Posterior cingulate gyrus (tissue), 11 donors: ENCODE measurements at places on chromosomes 6 and 20.

GRCh38 chr6:166737261-166737660, 110.2 kb upstream of the RPS6KA2 start:
- DNase-seq, result no peak

DNA sequence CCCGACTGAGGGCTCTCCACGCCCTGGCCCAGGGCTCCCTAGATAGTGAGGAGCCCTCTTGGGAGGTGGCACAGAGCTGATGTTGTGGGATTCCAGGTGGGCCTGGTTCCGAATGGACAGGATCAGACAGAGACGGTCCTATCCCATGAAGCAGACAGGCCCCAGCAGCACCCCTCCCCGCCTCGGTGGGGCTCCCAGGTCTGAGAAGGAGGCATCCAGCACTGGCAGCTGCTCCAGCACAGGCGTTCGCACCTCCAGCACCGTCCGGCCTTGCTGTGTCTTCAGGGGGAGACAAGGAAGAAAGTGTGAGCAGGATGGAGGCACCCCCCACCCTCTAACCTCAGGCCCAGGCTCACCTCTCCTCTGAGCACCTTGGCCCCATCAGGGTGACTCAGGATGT, 28.7 kb downstream of the COL11A2 start:
- no peak for DNase-seq

DNA sequence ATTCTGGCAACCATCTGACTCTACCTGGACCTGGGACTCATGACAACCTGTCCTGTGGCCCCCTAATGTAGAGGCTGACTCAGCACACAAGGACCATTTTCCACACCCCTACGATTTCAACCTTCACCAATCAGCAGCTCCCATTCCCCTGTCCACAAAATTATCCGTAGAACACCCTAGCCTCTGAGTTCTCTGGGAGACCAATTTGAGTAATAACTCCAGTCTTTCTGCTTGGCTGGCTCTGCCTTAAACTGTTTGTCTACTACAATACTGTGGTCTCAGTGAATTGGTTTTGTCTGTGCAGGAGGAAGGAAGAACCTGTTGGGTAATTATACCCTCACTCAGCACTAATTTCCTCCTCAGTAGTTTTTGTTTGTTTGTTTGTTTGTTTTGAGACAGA, 99.3 kb upstream of the MRPS10 start:
- no peak for DNase-seq

DNA sequence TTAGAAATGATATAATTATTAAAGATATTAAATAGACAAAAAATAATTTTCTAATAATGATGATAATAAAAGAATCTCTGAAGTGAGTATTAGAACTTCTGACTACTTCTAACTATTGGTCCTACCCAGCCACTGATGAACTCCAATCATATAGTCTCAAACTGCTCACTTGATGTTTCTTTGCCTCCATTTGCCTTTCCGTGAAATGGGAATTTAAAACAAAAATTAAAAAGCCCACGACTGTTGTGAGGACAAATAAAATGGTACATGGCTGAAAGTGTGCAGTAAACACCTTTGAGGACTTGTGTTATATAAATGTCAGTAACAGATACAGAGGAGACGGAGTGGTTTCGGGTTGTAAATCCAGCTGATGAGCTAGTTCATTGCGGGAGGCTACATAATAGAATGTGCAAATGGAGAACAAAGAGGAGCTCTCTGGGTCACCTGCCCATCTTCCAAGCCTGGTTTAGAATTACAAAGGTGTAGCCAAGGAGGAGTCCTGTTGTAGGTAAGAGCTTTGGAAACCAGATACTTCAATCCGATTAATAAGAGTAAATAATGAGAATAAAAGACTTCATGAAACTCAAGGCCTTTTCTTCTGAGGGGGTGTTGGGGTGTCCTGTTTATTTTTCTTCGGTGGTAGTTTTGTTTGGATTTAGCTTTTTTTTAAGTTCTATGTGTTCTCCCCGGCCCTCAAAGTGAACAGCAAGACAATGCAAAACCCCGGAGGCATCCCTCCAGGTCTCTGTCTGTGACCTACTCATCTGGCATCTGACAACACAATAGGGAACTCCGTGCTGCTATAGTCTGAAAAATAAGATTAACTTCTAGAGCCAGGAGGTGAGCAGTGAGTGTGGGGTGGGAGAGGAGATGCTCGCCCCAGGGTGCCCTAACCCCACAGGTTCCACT, 4.4 kb upstream of the PXDC1 start:
- no peak for DNase-seq

DNA sequence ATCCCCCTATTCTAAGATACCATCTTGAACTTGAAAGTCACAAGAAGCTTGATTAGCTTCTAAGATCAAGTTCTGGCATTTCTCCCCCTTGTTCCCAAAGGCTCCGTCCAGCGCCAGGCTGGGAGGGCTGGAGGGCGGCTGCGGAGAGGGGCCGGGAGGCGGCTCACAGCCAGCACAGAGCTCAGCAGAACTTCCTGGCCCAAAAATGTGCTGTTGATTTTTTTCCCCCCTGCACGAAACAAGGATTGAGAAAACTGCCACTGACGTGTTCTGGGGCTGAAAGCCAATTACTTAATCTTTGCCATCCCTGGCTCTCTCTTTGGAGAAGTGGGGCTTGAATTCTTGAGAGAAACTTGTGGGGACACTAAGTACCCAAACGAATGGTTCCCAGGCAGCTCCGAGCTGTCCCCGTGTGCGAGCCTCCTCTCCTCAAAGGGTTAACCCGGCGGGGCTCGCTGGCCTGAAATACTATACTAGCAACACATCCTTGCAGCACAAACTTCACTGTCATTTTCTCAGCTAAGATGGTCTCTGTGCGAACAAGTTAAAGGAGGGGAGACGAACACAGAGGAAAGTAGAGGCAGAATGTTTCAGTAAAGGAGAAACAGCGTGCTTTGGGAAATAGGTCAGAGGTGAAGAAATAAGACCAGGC, 452 bp downstream of the TRAF3IP2 start:
- DNase-seq, result peak; percentile 52

DNA sequence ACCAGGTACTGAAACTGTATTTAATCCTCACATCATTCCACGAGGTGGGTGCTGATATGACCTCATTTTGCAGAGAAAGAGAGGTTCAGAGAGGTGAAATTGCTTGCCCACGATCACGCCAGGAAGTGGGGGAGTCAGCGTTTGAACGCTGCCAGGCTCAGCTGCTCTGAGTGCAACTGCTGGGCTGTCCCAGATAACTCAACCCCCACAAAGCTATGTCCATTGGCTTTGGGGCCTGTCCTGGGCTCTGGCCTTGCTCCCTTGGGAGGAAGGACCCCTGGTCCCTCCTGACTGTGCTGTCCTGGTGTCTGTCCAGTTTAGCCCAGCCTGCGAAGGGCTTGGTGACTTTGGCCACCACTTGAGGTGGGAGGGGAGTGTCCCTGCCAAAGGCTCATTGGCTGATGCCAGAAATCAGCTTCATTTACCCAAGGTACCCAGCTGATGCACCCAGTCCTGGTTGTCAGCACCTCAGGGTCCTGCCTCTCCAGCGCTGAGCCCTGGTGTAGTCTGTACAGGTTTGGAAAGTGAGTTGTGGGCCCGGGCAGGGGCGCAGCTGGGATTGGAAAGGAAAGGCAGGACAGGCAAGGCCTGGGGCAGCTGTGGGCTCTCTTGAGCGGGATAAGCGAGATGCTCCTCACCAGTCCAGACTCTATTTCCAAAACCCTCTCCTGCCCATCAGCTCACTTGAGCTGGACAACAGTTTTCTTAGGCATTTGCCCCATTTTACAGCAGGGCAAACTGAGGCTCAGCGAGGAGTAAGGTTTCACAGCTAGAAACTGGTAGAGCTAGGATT, 38.5 kb downstream of the SUN5 start:
- no peak for DNase-seq

- DNase-seq, result no peak
These were observed 9.7 kb upstream of the CD83 start for GRCh38 chr6:14107711-14108494.

DNA sequence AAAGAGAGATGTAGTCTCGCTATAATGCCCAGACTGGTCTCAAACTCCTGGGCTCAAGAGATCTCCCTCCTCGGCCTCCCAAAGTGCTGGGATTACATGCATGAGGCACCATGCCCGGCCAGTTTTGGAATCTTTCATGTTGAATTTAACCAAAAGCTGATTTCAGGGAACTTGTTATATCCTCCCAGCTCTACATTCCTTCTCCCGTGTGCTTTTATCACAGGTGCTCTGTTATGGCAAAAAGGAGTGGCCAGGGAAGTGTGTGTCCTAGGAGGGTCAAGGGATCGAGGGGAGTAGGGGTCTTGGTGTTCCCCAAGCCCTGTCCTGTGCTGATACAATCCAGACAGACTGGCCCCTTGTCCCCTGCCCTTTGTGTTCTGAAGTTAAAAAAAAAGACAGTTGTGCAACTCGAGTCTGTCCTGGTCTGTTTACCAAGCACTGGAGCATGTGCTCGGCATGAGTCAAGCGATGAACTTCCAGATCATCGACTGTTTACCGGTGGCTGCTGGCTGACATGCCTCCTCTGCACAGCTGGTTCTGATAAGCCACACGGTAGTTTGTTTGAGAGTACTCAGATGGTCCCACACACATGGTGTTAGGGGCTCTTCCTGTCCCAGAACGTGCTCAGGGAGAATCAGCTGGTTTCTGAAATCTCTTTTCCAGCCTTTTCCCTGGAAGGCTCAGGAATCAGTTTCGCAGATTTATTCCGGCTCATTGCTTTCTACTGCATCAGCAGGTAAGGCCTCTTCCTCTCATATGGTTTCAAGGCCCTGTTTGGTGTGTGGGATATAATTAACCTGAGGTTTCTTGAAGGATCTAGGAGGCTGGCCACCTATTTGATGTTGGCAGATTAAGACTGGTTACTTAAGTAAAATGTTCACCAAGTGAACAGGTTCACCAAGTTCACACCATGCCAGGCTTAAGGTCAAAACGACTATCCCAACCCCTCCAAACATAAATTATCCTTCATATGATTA, 52.6 kb upstream of the NAA20 start:
- no peak for DNase-seq

GRCh38 chr20:11376998-11377397, 540.7 kb upstream of the BTBD3 start:
- no peak for DNase-seq

DNA sequence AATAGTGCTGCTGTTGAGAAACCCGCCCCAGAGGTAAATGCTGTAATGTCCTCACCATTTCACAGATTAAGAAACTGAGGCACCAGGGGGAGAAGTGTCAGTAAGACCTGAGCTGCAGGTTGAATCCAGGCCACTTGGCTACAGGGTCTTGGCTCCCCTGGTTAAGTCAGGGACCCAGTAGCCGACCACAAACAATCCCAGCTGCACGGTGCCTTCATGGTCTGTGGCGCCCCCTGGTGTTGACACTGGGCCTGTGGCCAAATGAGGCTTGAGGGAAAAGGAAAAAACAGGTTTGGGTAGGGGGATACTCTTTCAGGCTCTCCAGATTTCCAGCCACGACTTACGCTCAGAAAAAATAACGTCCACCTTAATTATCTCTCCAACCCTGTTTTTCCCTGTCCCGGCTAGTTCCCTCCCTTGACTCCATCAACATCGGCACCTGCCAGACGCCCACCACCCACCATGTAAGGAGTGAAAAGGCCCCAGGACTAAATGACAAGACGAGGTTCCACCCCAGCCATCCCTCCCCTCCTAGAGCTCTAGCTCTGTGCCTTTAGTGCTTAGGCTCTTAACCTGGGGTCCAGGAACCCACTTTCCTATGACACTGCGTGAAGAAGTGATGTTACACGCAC, 47.7 kb upstream of the POLR1H start:
- peak; percentile 37 for DNase-seq

DNA sequence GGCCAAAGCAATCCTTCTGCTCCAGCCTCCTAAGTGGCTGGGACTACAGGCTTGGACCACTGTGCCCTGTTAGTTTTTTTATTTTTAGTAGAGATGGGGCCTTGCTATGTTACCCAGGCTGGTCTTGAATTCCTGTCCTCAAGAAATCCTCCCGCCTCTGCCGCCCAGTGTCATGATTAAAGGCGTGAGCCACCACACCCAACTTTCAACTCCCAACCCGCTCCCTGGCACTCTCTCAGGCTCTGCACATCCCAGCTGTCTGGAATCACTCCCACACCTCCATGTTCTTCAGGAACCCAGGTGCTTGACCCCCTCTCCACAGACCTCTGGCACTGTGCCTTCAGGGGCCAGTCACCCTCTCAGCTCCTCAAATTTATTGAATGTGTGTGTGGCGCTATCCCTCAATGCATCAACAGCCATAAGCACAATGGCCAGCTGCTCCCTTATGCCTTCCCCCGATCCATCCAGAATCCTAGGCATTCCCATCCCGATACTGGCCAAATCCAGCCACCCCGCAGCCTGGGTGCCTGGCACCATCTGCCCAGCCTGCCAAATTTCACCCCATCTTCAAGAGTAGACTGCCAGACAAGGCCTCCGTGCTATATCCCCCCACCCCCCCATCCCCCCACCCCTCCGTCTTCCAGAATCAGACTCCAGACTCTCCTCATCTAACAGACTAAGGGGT, 647 bp upstream of the POU5F1 start:
- no peak for DNase-seq

GRCh38 chr20:9031991-9032390, 36.9 kb upstream of the PLCB4 start:
- DNase-seq, result no peak

DNA sequence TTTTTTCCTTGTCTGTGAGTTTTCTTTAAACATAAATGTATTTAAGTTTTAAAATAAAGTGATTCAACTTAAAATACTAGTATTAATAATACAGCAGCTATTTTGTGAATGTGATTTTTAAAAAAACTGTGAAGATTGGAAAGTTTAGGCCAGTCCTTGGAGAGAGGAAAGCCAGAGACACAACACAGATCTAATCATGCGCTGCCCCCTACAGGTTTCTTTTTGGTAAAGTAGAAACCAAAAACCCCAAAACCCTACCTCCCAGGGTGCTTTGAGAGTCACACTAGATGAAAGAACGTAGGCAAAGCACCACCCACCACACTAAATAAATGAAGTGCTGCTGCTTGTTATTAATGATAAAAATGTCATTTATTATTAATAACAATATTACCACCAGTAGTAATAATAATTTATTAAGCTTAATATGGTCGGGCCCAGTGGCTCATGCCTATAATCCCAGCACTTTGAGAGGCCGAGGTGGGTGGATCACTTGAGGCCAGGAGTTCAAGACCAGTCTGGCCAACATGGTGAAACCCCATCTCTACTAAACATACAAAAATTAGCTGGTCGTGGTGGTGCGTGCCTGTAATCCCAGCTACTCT, 33.7 kb downstream of the SLC9A8 start:
- no peak for DNase-seq

- DNase-seq, result no peak
These were observed 13.9 kb upstream of the BCLAF1 start for GRCh38 chr6:136303516-136303915.

DNA sequence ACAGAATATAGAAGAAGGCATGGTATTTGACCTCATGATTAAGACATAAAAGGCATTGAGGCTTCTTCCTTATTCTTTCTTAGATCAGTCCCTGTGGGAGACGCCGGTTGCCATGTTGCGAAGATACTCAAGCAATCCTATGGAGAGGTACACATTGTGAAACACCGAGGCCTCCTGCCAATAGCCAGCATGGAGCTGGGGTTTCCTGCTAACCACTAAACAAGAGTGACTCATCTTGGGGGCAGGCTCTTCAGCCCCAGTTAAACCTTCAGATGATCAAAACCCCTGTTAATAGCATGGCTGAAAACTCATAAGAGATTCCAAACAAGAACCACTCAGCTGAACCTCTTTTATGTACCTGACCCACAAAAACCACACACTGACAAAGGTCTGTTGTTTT, 478.8 kb downstream of the CD83 start:
- no peak for DNase-seq
